ENCODE measurements at places on chromosomes 5 and 9.

- no peak for DNase-seq
Measured at GRCh38 chr5:127228540-127229184, 61.9 kb upstream of the MEGF10 start.

GRCh38 chr5:155684417-155684816 is 642.5 kb upstream of the SGCD start:
- DNase-seq: no peak

GRCh38 chr9:33817327-33818166 is 587 bp downstream of the UBE2R2 start:
- DNase-seq: peak; percentile 27

DNA sequence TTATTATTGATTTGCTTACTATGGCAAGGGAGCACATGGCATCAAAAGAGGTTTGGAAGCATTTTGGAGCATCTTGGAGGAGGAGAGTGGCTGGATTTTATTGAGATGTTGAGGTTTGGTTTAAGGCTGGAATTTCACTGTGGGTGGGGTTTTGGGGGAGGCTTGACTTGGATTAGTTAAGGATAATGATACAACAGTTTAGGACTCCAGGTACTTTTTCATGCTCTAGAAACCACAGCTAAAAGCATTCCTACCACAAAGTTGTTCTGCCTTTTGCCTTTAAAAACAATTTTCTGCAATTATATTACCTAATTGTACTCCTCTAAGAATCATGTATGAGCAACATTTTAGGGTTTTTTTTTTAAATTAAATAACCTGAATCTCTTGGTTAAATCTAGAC is 5.0 kb downstream of the GCNT4 start:
- DNase-seq: no peak

DNA sequence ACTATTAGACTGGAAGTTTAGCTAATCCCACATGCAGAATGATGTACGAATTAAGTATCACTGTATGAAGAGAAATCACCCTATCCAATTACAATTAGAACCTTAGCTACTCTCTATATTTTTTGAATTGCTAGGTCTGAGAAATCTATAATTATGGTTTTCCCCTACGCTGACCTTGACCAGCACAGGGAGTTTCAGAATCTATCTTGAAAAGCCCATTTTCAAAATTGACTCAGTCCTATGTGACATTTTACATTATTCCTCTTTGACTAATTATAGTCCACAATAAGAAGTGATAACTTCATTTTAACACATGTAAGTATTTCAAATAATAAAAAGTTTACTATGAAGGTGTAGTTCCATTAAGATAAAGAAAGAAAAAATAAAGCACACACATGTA is 21.5 kb downstream of the NUDT12 start:
- no peak for DNase-seq

DNA sequence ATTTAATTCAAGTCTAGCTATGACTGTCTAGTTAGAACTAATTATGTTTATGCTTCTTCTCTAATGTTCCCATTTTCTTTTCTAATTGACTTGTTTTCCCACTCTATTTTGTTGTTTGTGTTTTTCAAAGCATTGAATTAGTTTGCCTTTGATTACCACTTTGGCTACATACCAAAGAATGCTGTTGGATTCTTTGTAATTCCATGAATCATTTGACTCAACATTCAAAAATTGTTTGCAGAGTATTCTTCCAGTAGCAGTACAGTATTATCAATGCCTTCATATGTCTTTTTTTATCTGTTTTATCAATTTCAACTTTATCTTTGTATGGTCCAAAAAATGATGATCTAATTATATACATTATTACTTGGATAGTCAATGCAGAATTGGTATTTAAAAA is 288.7 kb downstream of the RFX3 start:
- DNase-seq: no peak

DNA sequence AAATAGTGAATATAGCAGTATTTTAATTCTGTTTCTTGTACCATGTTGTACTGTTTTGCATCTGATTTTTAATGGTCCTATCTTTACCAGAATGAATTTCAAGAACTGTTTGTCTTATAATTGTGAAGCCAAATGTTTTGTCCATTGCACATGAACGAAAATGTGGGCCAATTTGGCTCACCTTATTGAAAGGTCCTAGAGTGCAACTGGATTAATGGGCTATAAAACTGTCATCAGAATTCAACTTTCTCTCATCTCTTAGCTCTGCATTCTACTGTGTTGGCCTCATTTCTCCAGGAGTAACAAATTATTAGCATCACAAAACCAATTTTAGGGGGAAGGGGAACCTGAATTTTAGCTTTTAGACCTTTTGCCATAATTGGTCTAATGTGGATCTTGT is 179.4 kb upstream of the NUDT12 start:
- DNase-seq: no peak

- no peak for DNase-seq
Measured at GRCh38 chr5:142445266-142445665, 120.4 kb upstream of the SPRY4 start.

DNA sequence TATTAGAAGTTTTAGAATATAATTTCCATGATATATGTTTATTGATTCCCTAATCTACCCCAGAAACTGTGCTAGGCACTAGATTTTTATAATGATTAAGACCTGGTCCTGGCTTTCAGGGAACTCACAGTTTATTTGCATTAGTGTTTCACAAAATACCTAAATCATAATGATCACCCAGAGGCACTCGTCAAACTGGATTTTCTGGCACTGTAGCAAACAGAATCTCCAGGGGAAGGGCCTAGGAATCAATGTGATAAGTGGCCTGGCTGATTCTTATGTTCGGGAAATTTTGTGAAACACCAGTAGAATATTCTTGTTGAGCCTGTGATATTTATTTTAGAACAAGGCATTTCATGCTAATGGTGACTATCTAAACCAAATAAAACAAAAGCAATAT is 37.4 kb upstream of the SRP19 start:
- DNase-seq: no peak

GRCh38 chr5:176171171-176171760 is 67.0 kb upstream of the SIMC1 start:
- DNase-seq: no peak

- no peak for DNase-seq
Measured at GRCh38 chr5:157038568-157039187, 20.2 kb downstream of the HAVCR1 start.

DNA sequence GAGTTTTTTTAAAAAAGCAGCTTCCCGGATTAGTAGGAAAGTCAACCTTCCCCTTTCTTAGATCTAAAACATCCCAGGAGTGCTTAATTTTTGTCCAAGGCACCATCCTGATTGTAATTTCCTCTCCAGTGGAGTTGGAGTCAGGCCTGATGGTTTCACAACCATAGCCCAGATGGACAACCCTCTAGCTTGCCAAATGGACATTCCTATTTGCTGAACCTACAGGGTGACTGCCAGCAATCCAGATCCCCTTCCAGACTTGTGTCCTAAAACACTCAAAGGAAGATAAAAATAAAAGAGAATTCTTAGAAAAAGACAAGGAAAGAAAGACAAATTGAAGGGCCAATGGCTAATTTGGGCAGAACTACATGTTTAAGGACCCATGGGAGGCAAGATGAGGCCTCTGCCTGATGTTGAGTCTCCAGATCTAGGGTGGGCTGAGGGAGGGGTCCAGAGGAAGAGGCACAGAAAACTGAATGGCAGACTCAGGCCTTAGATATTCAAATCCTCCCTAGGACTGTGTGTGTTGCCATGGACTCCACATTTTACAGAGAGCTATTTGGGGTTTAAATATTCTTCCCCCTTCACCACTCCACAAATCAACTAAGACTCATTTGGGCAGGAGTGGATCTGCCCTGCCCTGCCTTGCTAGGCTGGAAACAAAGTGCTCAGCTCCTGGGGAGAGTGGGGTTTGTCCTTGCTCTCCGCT is 38.5 kb upstream of the SLC44A1 start:
- DNase-seq: no peak

GRCh38 chr5:172875505-172876279 is 41.6 kb downstream of the ERGIC1 start:
- no peak for DNase-seq

DNA sequence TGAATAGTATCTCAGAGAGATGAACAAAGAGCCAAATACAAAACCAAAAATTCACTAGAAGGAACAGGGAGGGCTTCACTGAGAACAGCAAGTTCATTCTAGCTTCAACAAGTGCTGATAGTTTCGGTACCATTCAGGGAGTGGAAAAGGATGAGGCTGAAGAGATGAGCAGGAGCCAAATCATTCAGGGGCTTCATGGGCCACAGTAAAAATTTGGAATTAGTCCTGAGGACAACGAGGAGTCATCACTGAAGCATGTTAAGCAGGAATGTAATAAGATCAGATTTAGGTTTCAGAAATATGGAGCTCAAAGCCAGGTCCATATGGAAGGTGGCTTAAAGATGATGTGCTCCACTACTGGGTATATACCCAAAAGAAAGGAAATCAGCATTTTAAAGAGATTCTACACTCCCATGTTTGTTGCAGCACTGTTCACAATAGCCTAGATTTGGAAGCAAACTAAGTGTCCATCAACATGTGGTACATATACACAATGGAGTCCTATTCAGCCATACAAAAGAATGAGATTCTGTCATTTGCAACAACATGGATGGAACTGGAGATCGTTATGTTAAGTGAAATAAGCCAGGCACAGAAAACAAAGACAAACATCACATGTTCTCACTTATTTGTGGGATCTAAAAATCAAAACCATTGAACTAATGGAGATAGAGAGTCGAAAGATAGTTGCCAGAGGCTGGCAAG is 36.2 kb downstream of the SPOCK1 start:
- DNase-seq: no peak

DNA sequence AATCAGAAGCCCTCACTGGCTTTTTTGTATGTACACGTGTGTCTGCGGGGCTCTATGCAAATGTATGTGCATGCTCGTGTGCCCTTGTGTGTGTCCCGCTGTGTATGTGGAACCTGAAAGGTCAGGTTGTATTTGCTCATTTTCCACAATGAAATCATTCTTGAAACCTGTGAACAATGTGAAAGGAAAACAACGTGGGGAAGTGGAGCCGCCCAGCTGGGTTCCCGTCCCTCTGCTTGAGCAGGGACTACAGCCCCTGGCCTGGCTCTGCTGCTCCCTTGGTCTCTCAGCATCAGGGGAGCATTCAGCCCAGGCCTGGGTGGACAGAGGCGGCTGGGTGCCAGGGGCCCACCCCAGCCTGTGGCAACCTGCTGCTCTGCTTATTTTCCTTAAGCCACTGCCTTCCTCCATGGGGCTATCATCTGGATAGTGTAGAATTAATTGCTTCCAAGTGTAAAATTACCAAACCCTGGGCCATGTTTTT is 3.0 kb downstream of the ECSCR start:
- DNase-seq: no peak

GRCh38 chr5:54754420-54754819 is 231.0 kb downstream of the ESM1 start:
- DNase-seq: no peak

GRCh38 chr9:21679432-21679831 is 123.0 kb upstream of the MTAP start:
- no peak for DNase-seq

DNA sequence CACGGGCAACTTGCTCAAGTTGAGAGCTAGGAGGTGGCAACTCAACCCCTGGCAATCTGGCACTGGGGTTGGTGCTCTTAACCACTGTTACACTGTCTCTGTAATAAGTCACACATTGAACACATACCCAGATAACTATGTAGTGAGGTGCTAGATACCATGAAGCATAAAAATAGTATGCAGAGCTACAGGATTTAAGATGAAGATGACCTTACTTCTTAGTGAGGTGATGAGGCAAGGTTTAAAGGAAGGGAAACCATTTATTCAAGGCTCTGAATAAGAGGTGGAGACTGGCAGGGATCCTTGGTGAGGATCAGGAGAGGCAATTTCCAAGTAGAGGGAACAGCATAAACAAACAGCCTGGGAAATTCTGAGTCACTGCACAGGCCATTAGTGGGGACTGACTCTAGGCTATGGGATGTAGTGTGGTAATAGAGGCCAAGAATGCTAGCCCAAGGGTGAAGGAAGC is 67.6 kb upstream of the NR3C1 start:
- DNase-seq: no peak

DNA sequence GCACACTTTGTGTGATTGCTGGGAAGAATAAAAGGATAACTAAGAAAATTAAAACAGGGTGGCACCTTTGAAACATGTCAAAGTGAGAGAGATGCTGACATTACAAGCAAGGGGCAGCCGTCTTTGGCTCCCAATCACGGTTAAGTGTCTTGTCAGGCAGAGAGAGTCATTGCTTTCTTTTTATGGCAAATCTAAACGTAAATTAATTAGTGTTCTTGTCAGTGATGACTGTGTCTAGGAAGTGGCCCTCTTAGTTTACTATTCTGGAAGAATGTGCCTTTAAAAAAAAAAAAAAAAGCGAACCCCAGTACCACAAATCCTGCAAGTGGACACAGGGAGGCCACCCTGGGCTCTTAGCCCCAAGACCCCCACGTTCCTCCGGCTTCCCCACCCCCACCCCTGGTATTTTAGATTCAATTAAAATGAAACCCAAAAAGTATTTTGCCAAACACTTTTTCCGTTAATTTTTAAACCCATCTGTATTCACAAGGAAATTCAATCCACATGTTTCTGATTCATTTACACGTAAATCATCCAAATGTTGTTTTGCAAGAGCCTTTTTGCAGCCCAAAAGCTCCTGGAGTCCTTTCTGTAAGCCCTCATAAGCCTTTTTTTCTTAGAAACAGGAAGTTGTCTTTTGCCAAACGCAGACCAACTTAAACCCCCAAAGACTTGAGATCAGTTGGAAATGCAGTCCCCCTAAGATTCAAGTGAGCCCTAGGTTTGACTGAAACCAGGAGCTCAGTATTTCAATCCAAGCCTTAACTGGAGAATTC is 399.3 kb downstream of the EBF1 start:
- no peak for DNase-seq

Measured in activated CD8-positive, alpha-beta memory T cell treated with anti-CD3 and anti-CD28 coated beads for 1 hour (primary cell).